ENCODE measurements at places on chromosomes 12 and 14.

DNA sequence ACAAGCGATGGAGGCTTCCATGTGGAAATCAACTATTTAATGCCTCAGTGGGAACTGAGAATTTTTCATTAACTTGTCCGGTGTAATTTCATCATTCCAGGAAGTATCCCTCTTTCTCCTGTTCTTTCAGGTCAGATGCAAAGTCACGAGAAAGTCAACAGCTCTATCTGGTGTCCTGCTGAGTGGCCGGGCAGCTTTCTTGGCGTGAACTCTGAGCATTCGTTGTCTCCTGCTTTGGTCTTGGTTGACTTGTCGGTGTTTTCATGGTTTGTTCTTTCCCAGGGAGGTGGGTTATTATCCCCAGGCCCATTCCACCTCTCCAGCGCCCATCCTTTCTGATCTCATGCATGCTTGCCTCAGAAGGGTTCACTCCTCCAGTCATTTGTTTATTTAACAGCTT, 149.1 kb downstream of the GLT1D1 start:
- DNase-seq = no peak

GRCh38 chr14:24311837-24312615, 724 bp downstream of the LTB4R start:
- no peak for DNase-seq

- DNase-seq = no peak
Observed at GRCh38 chr14:67984274-67984673, 164.7 kb downstream of the RAD51B start.

DNA sequence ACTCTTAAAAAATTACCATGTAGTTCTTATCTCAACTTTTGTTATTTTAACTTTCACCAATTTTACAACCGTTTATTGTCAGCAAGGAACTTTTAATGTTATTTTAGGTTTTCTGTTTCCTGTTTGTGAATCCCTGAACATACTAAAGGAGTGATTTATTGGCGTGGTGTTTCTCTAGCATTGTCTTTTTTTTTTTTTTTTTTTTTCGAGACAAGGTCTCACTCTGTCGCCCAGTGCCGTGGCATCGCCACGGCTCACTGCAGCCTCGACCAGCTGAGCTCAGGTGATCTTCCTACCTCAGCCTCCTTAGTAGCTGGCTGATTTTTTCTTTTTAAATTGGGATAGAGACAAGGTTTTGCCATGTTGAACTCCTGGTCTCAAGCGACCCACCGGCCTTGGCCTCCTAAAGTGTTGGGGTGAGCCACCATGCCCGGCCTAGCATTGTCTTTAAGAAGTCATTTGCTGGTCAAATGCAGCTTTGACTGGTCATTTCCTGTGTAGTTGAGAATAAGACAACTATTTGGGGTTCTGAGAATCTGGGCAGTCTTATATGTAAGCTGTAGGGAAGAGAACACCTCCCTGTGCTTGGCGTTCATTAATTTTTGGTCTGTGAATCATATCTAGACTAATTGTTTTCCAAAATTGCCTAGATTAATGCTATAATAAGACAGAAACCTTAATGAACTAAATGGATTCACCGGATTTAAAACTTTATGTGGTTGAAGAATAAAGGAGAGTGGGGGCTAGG, 2.1 kb downstream of the WASHC4 start:
- no peak for DNase-seq

DNA sequence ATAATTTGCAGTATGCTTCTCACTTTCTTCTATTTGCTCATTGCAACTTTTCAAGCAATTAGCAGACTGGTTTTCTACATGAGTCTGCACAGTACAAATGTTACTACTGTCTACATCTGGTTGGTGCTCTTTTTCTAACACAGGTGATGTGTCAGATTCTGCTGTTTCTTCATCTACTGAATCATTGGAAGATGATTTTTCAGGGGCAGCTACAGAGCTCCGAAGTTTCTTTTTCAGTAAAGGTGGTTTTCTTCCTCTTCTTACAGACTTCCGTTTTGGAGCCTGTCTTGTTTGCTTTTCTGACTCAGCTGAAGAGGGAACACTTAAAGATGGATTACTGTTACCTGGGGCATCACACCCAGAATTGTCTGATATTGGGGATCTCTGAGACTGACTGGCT, 62.1 kb downstream of the SCAF11 start:
- no peak for DNase-seq

Data from SK-N-DZ (cell line).